ENCODE measurements at places on chromosomes 1 and 21. TPM values are rescaled to one million over a fixed set of nuclear protein-coding genes. Genes with fewer than 3 reads are reported as not detected.
A peak's percentile ranks its signal among the peaks of the same experiment; 100 is the strongest.

Gene KCNT2
- total RNA-seq = 18.8 TPM

Gene OR10J1
- total RNA-seq = not detected

DNA sequence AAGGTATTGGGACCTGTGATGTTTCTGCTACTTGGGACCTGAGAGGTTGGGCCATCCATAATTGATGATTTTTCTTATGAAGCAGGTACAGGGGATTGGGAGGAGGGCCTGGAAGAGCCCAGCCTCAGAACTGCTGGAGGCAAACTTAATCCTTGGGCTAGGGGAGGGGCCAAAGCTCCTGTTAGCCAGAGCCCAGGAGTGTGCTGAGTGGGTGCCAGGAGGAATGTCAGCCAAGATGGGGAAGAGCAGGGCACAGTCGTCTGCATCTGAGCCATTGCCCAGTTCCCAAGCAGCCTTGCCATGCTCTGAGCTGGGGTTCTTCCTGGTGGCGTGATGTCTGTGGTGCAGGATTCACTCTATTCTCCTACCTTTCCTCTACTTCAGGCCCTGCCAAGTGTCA is 5.8 kb downstream of the MAPKAPK2 start:
- no peaks in the 10 kb centered on the region for H3K36me3 ChIP-seq
- no peaks in the 10 kb centered on the region for H3K27me3 ChIP-seq
- no peak overlapping the region for H3K4me3 ChIP-seq
- H3K27ac ChIP-seq = no peak overlapping the region

DNA sequence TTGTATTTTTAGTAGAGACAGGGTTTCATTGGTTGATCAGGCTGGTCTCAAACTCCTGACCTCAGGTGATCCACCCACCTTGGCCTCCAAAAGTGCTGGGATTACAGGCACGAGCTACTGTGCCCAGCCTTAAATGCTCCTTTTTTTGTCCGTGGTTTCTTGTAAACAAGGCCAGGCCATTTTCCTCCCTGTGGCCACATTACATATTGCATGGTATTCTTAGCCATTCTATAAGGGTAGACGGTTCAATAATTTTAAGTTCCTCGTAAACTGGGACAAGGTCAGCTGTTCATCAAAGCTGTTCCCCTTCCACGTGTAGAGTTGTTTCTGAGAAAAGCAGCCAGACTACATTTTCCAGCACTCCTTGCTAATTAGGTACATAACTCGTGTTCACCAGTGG is 10.3 kb upstream of the LUZP1 start:
- H3K27me3 ChIP-seq = no peaks in the 10 kb centered on the region
- H3K4me3 ChIP-seq = no peak overlapping the region
- no peak for DNase-seq
- H3K27ac ChIP-seq = no peak overlapping the region
- no peaks in the 10 kb centered on the region for H3K36me3 ChIP-seq
- H3K4me1 ChIP-seq = no peaks in the 10 kb centered on the region

- no peak overlapping the region for H3K4me3 ChIP-seq
- H3K4me1 ChIP-seq = no peaks in the 10 kb centered on the region
- H3K27me3 ChIP-seq = no peaks in the 10 kb centered on the region
Measured at GRCh38 chr1:147895123-147895522, 7.5 kb upstream of the GJA8 start.

DNA sequence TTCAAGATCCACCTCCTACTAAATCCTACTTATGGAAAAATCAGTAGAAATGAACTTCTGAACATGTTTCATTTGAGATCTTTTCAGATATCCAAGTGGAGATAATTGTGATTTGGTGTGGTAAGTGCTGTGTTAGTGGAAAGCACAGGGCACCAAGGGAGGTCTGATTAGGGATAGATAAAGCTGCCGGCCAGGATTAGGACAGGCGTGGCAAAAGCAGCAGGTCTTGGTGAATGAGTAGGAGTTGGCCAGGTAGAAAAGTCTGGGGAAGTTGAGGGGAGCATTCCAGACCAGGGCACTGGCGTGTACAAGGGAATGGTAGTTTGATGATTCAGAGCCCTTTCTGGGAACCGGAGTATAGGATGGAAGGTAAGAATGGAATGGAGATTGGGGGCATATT is 47.8 kb downstream of the AZIN2 start:
- no peak overlapping the region for H3K4me3 ChIP-seq
- no peaks in the 10 kb centered on the region for H3K4me1 ChIP-seq
- no peak for DNase-seq

DNA sequence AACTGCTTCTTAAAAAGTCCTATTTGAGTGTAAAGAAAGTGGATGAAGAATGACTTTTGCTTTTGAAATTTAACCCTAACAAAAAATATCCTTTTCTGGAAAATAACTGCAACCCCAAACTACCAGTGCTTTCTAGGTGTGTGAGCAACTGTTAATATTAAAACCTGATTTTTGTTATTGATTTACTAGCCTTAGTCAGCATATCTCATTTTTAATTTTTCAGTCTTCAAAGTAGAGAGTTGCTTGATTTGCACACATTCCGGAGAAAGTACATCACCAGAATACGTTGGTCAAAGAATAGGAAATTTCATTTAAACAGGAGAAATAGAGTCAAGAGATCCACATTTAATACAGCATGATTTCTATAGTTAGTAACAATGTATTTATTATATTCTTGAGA is 141.8 kb upstream of the ADAMTS5 start:
- no peak overlapping the region for H3K4me3 ChIP-seq
- no peak for DNase-seq
- no peaks in the 10 kb centered on the region for H3K4me1 ChIP-seq
- no peaks in the 10 kb centered on the region for H3K27me3 ChIP-seq
- no peaks in the 10 kb centered on the region for H3K36me3 ChIP-seq
- no peak overlapping the region for H3K27ac ChIP-seq

DNA sequence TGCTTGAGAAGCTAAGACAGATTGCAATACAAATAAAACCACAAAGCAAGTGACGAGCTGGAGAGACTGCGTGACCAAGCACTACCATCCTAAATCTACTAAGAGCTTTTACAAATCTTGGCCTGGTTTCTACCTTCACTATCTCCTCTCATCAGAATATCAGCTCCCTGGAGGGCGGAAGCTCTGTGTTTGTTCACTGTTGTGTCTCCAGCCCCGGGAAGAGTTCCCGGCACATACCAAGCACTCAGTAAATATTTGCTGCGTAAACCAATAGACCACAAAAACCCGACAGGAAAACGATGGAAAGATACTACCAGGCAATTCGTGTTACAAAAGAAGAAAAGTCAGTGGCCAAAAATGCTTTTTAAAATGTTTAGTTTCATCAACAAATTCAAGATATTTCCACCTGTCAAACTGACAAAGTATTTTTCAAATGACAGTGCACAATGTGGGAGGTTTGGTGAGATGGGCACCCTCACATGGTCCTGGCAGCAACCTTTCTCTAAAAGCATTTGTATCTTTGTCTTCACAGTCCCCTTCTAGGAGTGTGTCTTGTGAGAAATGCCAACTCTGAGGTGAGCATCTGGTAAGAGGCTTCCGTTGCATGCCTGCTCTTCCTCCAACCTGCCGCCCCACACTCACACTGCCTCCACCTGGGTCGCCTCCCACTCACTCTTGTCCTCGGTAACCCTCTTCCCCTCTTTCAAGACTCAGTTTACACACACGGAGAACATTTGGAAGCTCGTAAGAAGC is 34.7 kb downstream of the SLC1A7 start:
- H3K36me3 ChIP-seq = no peaks in the 10 kb centered on the region
- no peak for DNase-seq
- H3K4me3 ChIP-seq = no peak overlapping the region

DNA sequence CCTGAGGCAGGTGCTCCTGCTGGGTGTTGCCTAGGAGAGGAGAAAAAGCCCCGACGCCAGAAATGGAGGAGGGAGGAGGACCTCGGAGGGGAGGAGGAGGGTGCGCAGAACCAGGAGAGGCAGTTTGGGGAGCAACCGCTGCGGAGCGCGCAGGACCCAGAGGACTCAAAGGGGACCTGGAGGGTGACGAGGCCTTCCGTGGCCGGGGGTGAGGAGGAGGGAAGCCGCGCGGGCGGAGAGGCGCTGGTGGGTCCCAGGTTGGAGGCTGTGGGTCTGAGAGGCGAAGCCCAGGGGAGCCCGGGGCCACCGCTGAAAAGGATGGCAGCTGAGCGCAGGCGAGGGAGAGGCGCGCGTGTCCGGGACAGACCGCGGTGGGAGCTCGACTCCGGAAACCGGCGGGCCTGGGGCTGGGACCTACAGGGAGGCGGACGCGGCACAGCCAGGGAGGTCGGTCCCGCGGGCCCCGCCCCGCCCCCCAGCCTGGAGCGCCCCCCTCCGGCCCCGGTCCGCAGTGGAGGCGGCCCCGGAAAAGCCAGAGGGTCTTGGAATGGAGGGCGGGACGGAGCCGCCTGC is 15.1 kb downstream of the RNF223 start:
- no peak overlapping the region for H3K27ac ChIP-seq
- no peaks in the 10 kb centered on the region for H3K27me3 ChIP-seq
- no peaks in the 10 kb centered on the region for H3K36me3 ChIP-seq
- H3K4me1 ChIP-seq = no peaks in the 10 kb centered on the region

- DNase-seq = no peak
- H3K36me3 ChIP-seq = no peaks in the 10 kb centered on the region
- H3K27ac ChIP-seq = no peak overlapping the region
Measured at GRCh38 chr1:41660570-41661427, 176.3 kb upstream of the EDN2 start.

DNA sequence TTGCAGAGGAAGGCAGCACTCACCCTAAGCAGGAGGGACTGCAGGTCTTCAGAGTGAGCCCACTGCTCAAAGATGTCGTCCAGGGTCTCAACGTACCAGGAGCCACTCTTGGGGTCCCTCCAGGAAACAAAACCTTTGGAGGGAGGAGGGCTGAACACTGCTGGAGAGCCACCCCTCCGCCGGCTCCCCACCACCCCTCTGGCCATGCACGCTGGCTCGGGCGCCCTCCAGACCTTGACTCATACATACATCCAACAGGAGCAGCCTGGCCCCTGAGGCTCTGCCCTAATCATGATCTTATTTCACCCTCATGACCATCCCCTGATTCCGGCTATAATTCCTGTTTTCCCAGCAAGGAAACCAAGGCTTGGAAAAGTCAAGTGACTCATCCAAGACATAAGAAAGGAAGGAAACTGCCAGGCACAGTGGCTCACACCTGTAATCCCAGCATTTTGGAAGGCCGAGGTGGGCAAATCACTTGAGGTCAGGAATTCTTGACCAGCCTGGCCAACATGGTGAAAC is 18.0 kb downstream of the CELA2B start:
- H3K4me1 ChIP-seq = no peaks in the 10 kb centered on the region
- no peaks in the 10 kb centered on the region for H3K27me3 ChIP-seq
- H3K4me3 ChIP-seq = no peak overlapping the region
- no peaks in the 10 kb centered on the region for H3K36me3 ChIP-seq
- no peak overlapping the region for H3K27ac ChIP-seq
- no peak for DNase-seq

GRCh38 chr1:26285366-26286063 is 5.6 kb downstream of the SH3BGRL3 start:
- no peak for DNase-seq
- no peaks in the 10 kb centered on the region for H3K36me3 ChIP-seq
- H3K4me3 ChIP-seq = no peak overlapping the region
- no peaks in the 10 kb centered on the region for H3K27me3 ChIP-seq
- H3K4me1 ChIP-seq = no peaks in the 10 kb centered on the region

- no peak overlapping the region for H3K4me3 ChIP-seq
- no peak for DNase-seq
- no peaks in the 10 kb centered on the region for H3K4me1 ChIP-seq
Measured at GRCh38 chr1:154316704-154317103, 4.2 kb upstream of the AQP10 start.

- no peak for DNase-seq
- no peaks in the 10 kb centered on the region for H3K36me3 ChIP-seq
- H3K27ac ChIP-seq = no peak overlapping the region
- no peak overlapping the region for H3K4me3 ChIP-seq
- no peaks in the 10 kb centered on the region for H3K4me1 ChIP-seq
Measured at GRCh38 chr1:98556521-98557158, 104.9 kb upstream of the SNX7 start.

DNA sequence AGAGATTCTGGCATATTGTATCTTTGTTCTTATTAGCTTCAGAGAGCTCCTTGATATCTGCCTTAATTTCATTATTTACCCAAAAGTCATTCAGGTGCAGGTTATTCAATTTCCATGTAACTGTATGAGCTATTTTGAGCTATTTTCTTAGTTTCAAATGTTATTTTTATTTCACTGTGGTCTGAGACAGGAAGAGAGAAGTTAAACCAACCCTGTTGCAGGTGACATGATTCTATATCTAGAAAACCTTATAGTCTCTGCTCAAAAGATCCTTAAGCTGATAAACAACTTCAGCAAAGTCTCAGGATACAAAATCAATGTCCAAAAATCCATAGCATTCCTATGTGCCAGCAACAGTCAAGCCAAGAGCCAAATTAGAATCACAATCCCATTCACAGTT is 1644.0 kb upstream of the B3GALT2 start:
- no peaks in the 10 kb centered on the region for H3K27me3 ChIP-seq
- H3K27ac ChIP-seq = no peak overlapping the region
- H3K36me3 ChIP-seq = no peaks in the 10 kb centered on the region
- DNase-seq = no peak
- no peaks in the 10 kb centered on the region for H3K4me1 ChIP-seq
- H3K4me3 ChIP-seq = no peak overlapping the region

DNA sequence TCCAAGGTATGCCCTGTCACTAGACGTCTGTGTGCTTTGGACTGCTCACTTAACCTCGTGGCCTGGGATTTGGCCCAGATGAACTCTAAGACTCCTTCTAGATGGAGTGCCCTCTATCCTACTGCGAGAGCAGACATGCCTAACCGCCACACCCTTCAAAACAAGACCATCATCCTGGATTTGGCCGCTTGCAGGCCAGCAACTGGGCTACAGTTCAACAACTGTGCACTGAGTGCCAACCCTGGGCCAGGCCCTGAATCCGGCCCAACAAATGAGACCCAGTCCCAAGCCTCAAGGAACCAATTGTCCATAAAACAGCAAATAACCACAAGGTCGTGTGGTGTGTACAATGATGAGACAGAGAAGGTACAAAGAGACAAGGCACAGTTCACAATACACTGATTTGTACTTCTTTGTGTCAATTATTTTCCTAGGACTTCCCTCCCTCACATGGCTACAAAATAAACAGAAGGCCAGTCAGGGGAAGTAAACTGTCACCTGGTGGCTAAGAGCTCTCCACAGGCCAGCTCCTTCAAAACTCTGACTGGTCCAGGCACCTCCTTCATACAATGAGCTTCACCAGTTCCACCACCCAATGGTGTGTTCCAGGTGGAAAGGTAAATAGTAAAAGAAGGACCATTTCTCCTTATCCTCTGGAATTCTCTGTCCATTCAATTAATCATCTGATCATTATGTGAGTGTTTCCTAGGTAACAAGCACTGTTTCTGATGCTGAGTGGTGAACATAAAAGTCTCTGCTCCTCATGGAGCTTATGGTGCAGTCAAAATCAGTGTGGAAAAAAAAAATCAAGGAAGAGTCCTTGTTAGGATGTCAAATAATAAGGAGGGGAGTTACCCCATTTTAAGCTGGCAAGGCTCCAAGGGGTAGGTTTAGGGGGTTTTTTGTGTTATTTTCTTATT is 60.4 kb downstream of the CAPZB start:
- no peaks in the 10 kb centered on the region for H3K36me3 ChIP-seq
- no peak overlapping the region for H3K4me3 ChIP-seq
- peak overlapping the region; percentile 67 for H3K27ac ChIP-seq
- no peak for DNase-seq
- no peaks in the 10 kb centered on the region for H3K27me3 ChIP-seq

- no peaks in the 10 kb centered on the region for H3K4me1 ChIP-seq
- H3K27ac ChIP-seq = no peak overlapping the region
- H3K36me3 ChIP-seq = no peaks in the 10 kb centered on the region
- H3K4me3 ChIP-seq = no peak overlapping the region
Measured at GRCh38 chr21:39198800-39199199, 15.5 kb upstream of the PSMG1 start.

GRCh38 chr1:174301295-174302077 is 142.2 kb downstream of the RABGAP1L start:
- DNase-seq = no peak
- no peaks in the 10 kb centered on the region for H3K27me3 ChIP-seq
- no peak overlapping the region for H3K4me3 ChIP-seq
- H3K27ac ChIP-seq = no peak overlapping the region
- H3K4me1 ChIP-seq = no peaks in the 10 kb centered on the region
- no peaks in the 10 kb centered on the region for H3K36me3 ChIP-seq

Data from aorta (tissue), 5 donors.